ENCODE measurements at places on chromosomes 2 and 18.
A peak's percentile ranks its signal among the peaks of the same experiment; 100 is the strongest.

GRCh38 chr2:74742471-74742870 is 88.4 kb downstream of the SEMA4F start:
- no peak for DNase-seq

GRCh38 chr2:179422037-179422643 is 157.5 kb upstream of the SESTD1 start:
- DNase-seq = peak; percentile 76

DNA sequence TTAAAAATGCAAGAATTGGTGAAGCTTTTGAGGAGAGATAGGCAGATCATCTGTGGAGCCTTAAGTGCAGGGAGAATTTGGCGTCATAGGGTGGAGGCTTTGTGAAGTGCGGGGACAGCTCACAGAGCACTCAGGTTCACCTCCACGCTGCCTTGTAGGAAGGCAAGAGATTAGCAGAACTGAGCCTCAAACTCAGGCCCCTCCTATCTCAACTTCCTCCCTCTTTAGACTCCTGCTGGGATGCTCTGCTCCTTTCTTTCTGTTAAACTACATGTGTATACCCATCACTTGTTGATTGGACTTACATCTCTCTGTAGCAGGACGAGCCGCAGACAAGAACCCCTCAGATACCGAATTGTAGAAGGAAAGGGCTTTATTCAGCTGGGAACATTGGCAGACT is 422.2 kb downstream of the SETBP1 start:
- peak; percentile 20 for DNase-seq

DNA sequence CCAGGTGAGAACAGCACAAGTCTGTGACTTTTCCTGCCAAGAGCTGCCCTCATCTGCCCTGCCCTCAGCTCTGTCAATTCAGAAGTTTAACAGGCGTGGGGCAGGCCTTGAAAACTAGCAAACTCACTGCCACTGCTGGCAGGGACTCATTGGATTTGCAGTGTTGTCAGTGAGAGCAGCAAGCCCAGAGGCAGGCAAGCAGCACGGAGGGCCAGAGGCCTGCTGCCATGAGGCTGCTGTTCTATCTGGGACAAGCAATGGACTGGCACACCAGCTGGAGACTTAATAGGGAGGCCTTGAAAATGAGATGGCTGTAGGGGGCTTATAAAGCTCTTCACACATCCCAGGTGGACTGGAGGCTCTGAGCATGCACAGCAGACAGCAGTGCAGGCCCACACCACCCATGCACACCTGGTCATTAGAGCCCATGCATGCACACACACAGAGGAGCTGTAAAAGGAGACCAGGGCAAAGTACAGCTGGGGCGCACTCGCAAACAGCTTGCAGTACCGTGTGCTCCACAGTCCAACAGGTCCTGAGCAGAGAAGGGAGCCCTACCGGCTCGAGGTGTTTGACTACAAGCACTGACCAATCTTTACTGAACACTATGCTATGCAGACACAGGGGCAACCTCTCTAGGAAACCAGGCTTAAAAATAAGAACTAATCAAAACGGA is 28.7 kb downstream of the MGAT4A start:
- DNase-seq = peak; percentile 64

- no peak for DNase-seq
These were observed 3.2 kb downstream of the CYP27A1 start for GRCh38 chr2:218785103-218785502.

DNA sequence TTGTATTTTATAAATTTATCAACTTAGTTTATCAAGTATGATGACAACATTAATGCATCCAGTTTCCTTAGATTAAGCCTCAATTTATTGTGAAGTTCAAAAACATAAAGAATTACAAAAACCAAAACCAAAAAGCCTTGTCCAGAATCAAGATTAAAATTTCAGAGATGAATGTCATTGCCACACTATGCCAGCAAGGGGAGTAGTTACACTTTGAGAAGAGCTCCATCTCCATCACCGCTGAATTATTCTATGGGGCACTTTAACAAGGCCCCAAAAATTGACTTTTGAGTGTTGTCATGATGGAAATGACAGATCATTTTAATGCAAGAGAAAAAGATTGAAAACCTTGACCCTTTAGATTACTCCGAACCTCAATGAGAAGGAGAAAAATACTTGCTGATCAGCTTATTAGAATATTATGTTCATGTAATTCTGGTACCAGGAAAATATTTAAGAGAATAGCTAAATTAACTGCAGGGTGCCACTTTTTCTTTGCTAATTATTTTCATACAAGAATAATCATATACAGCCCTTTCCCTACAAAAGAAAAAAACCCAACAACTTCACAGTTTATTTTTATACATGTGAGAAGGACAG is 152.5 kb upstream of the AQP4 start:
- peak; percentile 41 for DNase-seq

GRCh38 chr2:167575276-167575675 is 672.1 kb downstream of the STK39 start:
- DNase-seq = no peak

DNA sequence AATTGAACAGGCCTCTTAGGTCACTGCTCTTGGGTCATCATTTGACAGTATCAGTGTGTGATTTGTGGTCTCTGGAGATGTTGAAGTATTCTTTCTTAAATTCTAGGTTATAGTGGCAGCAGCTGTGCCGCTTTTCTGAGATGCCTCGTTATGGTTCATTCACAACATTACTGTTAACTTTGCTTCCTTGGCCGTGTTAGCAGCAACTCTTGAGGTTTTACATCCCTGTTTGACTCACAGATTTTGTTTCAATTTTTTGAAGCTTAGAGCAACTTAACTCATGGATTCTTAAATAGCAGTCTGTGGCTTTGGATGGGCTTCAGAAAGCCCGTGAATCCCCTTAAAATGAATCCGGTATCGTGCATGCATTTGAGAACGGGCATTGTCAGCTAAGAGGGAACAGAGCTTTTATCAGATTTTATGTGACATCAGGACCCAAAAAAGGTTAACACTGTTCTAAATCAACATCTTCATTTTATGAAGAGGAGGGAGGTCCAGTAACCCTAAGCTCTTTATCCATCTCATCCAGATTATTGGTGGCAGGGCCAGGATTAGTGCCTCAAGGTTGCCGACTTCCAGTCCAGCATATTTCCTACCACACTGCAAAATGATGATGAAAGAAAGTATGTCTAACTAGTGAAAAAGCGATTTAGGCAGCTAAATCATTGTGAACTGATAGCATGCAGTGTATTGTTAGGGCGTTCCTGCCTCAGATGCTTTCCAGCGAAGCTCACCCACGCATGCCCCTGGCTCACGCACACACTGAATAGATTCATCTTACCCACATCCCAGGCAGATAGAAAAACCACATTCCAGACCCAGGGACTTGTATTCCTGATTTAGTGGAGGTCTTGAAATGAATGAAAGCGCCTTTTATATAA is 5.1 kb downstream of the TRIB2 start:
- DNase-seq = peak; percentile 54

GRCh38 chr18:2971741-2972552 is 41.0 kb downstream of the LPIN2 start:
- DNase-seq = peak; percentile 52

DNA sequence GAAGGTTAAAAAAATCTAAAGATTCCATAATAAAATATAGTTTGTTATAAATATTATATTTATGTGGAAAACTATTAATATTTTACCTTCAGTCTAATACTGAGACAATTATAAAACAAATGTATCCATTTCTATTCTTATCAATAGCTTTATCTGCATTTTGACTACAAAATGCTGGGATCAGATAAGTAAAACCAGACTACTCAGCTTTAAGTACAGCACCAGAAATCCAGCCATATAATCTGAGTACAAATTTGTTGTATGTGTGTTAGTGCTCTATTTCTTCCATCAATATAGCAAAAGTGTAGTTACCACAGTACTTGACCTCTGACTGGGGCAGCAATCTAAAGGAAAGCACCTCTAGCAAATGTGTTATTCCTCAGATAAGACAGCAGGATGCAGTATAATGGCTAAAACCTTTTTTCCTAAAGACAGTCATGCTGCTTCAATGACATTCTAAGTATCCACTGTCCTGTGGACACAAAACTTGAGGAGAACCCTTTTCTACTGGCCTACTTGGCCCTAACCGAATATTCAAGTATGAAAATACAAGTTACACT is 68.1 kb downstream of the OLA1 start:
- no peak for DNase-seq

GRCh38 chr2:181116261-181116660 is 135.9 kb downstream of the UBE2E3 start:
- DNase-seq = no peak

DNA sequence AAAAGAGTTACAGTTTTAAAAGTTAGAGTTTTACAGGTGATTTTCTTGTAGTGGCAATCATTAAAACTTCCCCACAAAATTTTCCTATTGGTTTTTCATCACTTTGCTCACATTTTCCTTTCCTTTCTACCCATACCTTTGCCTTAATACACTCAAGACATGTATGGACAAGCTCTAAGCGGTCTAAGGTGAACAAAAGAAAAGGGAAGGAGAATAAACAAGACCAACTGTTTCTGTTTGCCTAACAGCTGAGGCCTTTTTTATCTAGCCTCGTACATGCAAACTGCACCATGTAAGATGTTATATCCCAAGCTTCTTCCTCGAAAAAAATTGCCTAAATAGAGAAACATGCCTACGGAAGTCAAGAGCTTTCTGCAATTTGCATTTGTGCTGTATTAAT is 33.9 kb upstream of the TBC1D8 start:
- no peak for DNase-seq
